Smooth muscle cell of the brain vasculature (primary cell): ENCODE measurements at places on chromosomes 12 and 14.

DNA sequence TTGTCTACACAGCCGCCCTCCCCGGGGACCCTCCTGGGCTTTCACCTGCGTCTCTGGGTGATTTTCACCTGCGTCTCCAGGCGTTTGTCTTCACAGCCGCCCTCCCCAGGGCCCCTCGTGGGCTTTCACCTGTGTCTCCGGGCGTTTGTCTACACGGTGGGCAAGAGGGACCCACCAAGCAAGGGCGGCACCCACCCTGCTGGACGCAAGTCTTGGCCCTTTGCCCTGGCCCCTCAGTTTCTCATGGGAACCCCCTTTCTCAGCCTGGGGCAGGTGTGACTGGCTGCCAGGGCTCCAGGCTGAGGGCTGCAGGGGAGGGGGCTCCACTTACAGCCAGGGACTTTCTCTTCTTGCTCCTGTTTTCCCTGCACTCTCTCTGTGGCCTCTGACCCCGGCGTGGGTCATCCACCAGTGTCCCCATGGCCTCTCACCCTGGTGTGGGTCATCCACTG, 68.6 kb upstream of the GALNT9 start:
- DNase-seq, result no peak

- DNase-seq, result no peak
These were observed at the start of gene HHIPL1 for GRCh38 chr14:99644723-99645544. HHIPL1 (plus strand) TSS chr14:99645129; CDS start chr14:99645208, 79 bp downstream.

- DNase-seq, result no peak
These were observed 38.2 kb upstream of the TMX1 start for GRCh38 chr14:51201890-51202289.

DNA sequence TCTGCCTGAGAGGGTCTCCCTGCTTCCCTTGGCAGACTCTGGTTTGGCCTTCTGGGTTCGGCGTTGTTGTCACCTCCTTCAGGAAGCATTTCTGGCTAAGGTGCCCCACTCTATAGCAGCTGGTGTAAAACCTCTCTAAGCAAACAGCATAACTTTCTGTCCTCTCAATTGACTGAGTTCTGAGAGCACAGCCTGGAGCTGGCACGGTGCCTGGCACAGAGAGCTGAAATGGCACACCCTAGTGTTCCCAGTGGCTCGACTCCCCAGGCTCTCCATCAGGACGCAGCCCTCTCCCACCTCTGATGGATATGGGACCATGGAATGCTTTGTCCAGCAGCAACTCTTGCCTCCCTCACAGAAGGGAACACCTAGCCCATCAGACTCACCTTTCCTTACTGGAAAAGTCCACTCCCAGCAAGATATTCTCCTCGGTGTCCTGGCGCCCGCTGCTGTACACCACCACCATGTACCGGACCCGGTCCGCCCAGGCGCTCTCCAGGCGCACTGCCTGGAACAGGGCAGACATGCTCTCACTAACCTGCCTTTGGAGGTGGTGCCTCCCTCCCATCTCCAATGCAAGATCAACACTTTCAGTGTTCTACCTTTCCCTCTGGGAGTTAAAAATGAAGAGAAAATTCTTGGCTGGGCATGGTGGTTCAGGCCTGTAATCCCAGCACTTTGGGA, 40.6 kb downstream of the SSH1 start:
- no peak for DNase-seq

DNA sequence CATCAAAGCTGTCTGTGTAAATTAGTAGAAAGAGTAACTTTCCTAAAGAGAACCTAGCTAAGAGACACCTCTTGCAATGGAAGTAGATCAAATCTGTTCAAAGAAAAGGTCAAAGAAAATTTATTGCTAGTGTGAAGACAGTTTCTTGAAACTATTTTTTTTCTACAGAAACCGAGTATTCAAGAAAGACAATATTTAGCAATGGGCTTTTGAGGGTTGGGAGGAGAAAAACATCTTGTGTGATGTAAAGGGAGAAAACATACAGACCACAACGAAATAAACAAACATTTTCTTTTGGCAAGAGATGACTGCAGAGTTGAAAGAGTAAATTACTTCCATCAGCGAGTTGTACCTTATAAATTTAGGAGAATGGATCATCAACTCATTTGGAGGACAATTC, 24.4 kb downstream of the NKX2-1 start:
- no peak for DNase-seq

DNA sequence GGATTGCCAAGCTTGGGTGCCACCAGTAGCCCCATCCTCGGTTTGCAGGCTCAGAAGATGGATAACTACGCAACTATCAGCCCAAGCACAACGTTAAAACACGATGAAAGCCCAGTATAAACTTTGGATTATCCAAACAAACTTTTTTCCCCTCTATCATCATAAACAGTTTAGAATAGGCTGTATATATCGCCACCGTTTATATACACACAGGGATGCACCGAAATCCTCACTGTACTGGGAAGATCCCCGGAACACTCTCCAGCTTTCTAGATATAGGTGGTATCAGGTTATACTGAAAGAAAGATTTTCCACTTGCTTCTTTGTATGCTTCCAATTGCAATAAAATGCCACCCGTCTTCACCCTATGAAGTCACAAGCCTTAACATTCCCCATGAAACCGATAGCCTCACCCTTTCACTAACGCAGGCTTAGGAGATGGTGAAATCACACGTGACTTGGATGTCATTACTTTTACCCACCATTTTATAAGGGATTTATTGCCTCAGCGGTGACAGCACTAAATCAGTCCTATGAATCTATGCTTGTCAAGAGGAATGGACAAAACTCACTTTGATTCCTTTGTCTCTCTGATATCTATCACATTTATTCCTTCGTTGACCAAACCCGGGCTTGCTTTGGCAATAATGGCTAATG, 207.6 kb upstream of the FOXN3 start:
- no peak for DNase-seq
